ENCODE measurements at places on chromosomes 5 and 9. TPM values are rescaled to one million over a fixed set of nuclear protein-coding genes. Genes with fewer than 3 reads are reported as not detected.

The GGTA1 gene
- total RNA-seq = not detected

The BRINP1 gene
- not detected for total RNA-seq

- H3K36me3 ChIP-seq = peaks cover 4% of the 10 kb centered on the region
- H3K4me3 ChIP-seq = no peak overlapping the region
- H3K27me3 ChIP-seq = no peaks in the 10 kb centered on the region
- DNase-seq = peak; percentile 68
Observed at GRCh38 chr5:134252671-134253070, 26.8 kb upstream of the PPP2CA start.

DNA sequence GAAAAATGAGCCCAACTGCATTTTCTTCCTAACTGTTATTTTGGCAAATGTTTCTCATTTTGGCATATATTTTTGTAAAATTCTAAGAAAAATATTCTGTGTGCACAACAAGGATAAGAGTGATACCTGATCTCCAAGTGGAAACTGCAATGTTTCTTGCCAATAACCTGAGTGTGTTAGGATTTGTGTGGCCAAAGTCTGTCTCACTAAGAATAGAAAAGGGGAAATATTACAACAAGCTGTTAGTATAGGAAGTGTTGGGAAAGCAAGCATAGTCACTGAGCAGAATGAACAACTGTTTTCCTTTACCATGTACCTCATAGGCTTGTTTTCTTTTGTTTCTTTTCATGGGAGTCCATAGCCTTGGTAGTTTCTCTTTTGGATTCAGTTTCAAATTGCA, 624.2 kb downstream of the MTRR start:
- H3K4me3 ChIP-seq = no peak overlapping the region
- no peaks in the 10 kb centered on the region for H3K4me1 ChIP-seq
